CD4-positive, alpha-beta T cell treated with Interleukin-1 beta for 1 hour (primary cell): ENCODE measurements at places on chromosomes 13 and 19.
A peak's percentile ranks its signal among the peaks of the same experiment; 100 is the strongest.

- DNase-seq = no peak
These were observed 978.3 kb downstream of the UQCRFS1 start for GRCh38 chr19:28234637-28235036.

DNA sequence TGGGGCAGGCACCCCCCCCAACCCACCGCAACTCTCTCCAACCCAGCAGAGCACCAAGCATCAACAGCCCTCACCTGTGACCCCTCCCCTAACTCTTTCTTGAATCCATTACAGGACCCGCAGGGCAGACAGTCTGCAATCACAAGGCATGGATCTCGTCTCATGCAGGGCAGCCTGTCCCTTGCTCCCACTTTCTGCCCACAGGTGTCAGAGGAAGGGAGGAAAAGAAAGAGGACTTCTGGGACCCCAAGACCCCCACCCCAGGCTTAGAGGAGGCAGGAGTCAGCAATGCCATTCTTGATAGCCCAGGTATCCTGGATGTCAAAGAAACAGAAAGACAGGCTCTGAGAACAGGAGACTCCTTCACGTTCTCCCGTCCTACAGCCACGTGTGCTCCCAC is 47.4 kb upstream of the TUBGCP3 start:
- no peak for DNase-seq

GRCh38 chr13:73079359-73079758 is 20.6 kb downstream of the KLF5 start:
- DNase-seq = no peak

- no peak for DNase-seq
These were observed 14.2 kb downstream of the PLEKHJ1 start for GRCh38 chr19:2221918-2222317.

DNA sequence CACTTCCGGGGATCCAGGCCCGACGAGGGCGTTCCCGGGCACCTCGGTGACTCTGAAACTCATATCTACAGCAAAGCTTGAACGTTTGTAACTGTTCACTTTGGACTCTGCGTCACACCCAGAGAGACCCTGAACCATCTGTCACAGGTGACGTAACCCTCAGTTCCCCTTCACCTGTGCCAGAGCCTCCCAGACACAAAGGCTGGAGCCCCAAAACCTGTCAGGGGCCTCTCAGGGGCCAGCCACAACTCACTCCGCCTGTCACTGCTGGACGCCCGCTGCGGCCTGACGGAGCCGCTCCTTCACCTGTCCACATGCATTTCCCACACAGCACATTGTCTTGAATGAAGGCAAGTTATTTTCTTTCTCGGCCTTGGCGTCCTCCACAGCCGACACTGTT is 8.0 kb downstream of the RASA3 start:
- DNase-seq = no peak

DNA sequence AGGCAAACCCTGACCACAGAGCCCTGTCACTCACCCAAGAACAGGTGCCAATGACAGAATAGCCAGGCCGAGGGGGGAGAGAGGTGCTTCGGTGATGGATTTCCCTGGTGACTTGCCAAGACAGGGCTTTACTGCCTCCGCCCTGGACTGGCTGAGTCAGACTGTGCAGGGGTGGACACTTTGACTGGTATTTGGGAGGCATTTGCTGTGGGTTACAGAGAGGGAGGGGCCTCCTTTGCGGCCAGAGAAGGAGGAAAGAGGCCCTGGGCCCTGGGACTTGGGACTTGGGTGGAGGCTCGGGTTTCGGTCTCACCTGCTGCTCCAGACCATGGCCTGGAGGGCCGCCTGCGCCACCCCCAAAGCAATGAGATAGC is 4.6 kb upstream of the EPS8L1 start:
- no peak for DNase-seq

DNA sequence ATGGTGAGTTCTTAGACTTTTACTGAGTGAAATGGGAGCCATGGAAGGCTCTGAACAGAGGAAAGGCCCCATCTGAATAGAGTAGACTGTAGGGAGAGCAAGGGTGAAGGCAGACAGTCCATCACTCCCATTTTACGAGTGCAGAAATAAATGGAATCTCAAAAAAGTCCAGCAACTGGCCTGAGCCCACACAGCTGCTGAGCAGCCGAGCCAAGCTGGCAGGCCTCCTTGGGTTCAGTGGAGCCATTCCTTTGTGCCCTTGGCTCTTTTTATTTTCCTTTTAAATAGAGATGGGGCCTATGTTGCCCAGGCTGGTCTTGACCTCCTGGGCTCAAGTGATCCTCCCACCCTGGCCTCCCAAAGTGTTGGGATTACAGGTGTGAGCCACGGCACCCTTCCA is 1.0 kb upstream of the MYH14 start:
- no peak for DNase-seq

DNA sequence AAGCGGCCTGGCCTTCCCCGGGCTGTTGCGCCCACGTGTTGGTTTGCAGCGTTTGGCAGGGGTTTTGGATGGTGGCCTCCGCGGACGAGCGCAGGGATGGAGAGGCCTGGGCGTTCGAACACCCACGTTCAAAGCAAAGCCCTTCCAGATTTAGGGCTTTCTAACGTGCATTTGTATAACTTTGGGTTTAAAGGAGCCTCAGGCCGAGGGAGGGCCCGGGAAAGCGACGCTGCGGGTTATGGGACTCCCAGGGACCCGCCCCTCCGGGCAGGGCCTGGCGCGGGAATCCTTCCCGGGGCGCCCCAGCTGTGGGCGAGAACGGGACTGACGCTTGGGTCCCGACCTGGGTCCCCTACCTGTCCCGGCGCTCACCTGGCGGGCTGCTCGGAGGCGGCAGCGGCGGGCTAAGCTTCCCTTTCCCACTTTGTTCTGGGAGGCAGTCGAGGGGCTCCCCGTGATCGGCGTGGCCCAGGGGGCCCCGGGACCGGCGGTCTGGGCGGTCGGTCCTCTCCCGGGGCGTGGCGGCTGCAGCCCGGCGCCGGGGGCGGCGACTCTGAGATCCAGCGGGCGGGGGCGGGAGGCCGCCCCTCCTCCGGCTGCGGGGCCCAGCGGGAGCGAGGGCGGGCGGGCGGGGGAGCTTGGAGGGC is at the start of gene FBXO17:
Gene FBXO17 (minus strand): TSS at position 529 of the 647 bp plus-strand sequence. CDS start 25,423 bp downstream, outside the sequence.
- no peak for DNase-seq

GRCh38 chr13:99995589-99996380 is 14.2 kb downstream of the ZIC2 start:
- no peak for DNase-seq

DNA sequence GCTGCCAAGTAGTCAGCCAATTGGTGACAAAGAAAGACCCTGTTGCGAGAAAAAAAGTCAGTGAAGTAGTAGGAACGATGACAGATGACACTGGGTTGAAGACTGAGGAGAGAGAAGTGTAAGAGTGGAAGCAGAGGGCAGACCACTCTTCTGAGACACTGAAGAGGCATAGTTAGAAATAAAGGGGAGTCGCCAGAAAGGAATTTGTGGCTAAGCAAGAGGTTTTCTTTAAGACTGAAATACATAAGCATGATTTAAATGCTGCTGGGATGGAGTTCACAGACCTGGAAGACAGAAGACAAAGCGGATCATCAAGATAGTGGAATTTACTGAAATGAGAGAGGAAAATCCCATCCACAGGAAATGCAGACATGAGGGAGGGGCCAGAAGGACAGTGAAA is 56.2 kb upstream of the USPL1 start:
- DNase-seq = no peak

DNA sequence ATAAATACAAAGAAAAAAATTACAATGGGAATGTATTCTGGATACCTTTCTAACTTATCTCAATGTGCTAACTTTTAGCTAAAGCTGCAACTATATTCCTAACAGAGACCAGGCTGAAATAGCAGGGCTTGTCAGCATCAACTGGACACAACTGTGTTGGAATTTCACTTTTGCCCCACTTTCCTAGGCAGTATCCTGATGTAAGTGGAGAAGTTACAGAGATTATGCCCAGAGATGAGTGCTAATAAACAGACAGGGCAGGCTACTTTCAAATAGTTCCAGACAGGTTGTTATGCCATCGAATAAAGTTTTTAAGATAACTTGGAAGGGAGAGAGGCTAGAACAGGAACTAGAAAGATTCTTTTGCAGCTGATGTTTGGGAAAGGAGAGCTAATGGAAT is 201.9 kb downstream of the KCTD12 start:
- DNase-seq = no peak

DNA sequence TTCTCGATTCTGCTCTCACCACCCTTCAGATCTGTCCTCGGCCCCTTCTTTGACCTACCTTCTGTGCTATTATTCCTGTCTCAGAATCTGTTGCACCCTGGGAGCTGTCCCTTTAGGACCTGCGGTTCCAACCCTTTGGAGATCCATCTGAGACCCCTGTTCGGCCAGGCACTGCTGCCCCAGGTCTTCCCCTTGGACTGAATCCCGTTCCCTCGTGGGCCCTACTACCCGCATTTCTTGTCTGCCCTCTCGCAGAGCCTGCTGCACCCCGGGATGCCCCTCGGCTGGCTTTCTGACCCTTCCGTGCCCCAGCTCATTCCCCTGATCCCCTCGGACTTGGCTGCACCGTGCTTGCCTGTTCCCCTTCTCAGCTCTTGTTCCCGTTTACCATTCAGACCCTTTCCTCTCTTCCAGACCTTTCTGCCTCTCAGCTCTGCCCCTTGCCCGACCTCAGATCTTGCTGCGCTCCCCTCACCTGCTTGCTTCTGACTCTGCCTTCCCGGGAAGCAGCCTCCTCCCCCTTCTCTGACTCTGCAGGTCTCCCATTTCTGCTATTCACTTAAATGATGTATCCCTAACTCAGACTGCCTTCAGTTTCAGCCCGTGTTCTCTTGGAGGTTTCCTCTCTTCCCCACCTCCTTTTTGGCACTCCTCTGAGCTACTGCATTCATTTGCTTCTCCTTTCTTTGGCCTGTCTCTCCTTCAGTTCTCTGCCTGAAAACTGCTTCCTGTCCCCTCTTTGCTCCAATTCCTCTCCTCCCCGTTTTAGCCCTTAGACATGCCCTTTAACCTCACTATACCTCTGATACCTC is 1.1 kb downstream of the ARHGAP35 start:
- no peak for DNase-seq

DNA sequence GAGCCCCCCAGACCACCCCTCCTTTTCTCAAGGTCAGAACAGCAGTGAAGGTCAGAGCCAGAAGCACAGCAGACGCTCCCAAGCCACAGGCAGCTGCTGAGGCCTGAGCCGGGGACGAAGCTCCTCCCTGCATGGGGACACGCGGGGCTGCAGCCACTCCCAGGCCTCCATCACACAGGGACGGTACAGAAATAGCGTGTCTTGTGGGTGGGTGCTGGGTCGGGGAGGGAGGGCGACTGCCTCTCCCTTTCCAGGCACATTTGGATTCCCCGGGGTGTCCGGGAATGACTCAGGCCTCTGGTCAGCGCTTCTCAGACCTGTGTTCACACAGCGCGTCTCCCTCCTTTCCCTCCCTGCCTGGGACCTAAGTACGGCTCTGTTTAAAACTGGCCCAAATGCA is 33.2 kb downstream of the RASA3 start:
- no peak for DNase-seq

DNA sequence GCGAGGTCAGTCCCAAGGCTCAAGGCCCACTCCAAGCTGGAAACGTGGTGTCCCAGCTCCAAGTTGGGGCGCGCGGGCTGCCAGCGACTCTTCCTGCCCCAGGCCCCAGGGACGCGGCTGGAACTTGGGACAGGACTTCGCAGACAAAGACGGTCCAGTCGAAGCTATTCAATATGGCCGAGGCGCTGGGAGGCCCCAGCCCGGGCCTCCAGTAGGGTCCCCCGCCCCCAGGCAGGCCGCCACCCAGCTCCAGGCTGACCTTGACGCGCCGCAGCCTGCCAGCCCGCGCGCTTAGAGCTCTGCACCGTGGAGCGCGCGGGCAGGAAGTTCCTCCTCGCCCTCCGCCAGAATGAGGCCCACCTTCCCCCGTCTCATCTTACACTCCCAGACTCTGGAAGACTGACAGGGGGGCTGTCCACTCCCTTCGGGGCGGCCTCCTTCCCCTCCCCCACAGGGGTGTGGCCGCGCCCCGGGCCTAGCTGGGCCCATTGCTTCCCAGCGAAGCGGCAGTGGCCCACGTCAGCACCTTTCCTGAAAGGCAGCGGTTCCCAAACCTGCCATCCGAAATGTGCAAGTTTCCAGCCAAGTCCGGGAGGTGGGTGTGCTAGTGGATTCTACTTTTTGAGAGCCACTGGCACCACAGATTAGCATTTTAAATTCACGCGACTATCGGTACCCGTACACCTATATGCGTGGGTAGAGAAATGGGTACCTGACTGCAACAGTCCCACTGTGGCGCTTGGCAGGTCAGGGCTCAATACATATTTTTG is at the start of gene CCDC8:
Gene CCDC8 (minus strand): TSS at position 303 of the 770 bp plus-strand sequence. CDS start 754 bp downstream, outside the sequence.
- DNase-seq = no peak

- no peak for DNase-seq
These were observed 26.2 kb upstream of the OR7C2 start for GRCh38 chr19:14915116-14915515.

DNA sequence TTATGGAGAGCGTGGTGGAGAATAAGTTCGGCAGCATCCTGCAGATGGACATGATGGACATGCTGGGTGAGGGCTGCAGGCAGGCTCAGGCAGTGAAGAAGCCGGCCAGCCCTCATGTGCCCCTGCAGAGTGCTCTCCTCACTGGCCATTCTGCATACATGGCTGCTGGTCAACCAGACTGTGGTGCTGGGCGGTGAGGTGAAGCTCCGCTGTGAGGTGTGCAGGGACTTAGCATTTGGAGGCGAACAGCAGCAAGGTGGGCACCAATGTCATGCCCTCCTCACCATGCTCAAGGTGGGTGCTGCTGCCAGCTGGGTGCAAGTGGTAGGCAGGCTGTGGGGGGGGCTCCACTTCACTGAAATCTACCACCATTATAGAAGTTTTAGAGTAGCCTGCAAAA is 5.7 kb upstream of the ZNF492 start:
- no peak for DNase-seq

DNA sequence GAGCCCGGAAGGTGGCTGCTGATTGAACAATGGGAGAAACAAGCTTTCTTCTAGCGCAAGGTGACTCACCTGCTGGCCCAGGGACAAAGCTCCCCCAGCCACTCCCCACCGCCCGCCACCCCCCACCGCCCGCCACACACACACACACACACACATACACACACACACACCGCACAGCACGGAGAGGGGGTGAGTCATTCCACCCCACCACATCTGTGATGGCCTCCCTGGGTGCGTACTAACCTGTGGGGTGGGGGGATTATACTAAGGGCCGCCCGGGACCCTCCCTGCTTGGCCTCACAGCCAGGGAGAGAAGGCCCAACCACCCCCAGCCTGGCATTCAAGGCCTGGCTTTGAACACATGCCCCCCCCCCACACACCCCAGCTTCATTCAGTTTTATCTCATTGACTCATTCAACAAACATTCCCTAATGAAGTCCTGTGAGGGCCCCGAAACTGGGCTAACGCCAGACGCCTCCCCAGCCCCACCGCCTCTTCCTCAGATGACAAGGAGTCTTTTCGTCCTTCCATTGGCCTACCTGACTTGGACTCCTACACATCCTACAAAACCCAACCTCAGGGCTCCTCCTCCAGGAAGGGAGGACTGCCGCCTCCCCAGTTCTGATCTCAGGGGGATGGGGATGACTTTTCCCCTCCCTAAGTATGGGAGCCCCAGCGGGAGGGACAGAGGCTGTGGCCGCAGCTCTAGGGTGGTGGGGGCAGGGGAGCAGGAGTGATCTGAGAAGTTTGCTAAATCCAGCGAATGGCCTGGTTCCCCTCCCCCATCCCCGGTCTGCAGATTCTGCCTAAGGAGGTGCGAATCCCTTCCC is 5.8 kb upstream of the ONECUT3 start:
- DNase-seq = peak; percentile 29
